Panc1 (cell line): ENCODE measurements at places on chromosomes 6 and 20.

DNA sequence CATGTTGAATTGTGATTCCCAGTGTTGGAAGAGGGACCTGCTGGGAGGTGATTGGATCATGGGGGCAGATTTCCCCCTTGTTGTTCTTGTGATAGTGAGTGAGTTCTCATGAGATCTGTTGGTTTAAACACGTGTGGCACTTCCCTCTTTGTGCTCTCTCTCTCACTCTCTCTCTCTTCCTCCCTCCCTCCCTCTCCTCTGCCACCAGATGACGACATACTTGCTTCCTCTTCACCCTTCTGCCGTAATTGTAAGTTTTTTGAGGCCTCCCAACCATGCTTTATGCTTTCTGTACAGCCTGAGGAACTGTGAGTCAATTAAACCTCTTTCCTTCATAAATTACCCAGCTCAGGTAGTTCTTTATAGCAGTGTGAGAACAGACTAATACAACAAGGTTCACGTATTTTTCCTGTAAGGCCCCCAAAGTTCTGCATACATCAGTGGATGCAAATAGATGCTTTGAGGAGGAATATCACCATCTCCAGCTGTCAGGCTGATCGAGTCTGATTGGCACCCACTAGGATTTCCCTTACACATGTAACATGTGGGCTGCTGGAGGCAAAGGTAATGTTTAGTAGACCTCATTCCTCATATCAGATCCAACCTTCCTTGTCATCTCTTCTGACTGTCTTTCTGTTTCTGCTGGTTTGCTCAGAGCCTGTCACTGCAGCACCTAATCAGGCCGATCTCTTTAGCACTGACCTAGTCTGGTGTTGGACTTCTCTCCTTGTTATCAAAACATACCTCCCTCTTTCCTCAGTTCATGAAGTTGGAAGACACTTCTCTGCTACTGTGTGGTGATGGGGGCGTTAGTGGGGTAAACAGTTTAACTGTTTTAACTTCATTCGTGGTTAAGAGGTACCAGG lies 54.3 kb upstream of the BACH2 start:
- DNase-seq = no peak
- peaks cover 6% of the 10 kb centered on the region; the same call in 1 of the 2 replicates for H3K27me3 ChIP-seq
- no peak overlapping the region for H3K4me3 ChIP-seq
- H3K27ac ChIP-seq = no peak overlapping the region

- no peaks in the 10 kb centered on the region for H3K27me3 ChIP-seq
- no peak overlapping the region for H3K4me3 ChIP-seq
- H3K36me3 ChIP-seq = no peaks in the 10 kb centered on the region
- H3K4me1 ChIP-seq = no peaks in the 10 kb centered on the region; the same call in 1 of the 2 replicates
- H3K27ac ChIP-seq = no peak overlapping the region
These were observed 242.5 kb downstream of the TTLL2 start for GRCh38 chr6:167567142-167568033.

DNA sequence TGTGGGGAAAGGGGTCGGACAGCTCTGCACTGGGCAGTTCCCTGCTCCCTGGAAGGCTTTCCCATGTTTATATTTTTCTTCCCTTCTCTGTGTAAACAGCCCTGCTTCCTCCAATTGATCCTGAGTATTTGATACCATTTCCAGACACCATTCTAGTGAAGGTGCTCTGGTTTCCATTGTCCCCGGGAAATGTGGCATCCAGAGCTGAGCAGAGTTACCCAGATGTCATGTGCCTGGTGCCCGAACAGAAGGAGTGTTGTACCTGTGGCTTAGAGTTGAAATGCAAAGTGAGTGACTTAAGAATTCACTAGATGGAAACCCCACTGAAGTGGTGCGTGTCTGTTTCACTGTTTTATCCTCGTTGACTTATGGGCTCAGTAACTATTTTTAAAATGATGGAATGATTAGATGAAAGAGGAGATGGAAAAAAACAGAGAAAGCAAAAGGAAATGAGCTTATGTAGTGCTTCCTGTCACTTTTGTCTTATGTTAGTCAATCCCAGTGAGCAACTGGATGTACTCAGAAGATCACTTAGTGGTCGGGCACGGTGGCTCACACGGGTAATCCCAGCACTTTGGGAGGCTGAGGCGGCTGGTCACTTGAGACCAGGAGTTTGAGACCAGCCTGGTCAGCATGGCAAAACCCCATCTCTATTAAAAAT lies 83.8 kb downstream of the SASH1 start:
- no peak overlapping the region for H3K4me3 ChIP-seq
- H3K36me3 ChIP-seq = no peaks in the 10 kb centered on the region
- H3K27me3 ChIP-seq = no peaks in the 10 kb centered on the region
- no peak overlapping the region for H3K27ac ChIP-seq
- no peak for DNase-seq
- H3K4me1 ChIP-seq = no peaks in the 10 kb centered on the region

- H3K4me3 ChIP-seq = no peak overlapping the region
- H3K4me1 ChIP-seq = no peaks in the 10 kb centered on the region
- H3K27ac ChIP-seq = no peak overlapping the region
- no peaks in the 10 kb centered on the region for H3K27me3 ChIP-seq
- DNase-seq = no peak
- no peaks in the 10 kb centered on the region for H3K36me3 ChIP-seq
These were observed 6.3 kb upstream of the TGM3 start for GRCh38 chr20:2289475-2289874.

DNA sequence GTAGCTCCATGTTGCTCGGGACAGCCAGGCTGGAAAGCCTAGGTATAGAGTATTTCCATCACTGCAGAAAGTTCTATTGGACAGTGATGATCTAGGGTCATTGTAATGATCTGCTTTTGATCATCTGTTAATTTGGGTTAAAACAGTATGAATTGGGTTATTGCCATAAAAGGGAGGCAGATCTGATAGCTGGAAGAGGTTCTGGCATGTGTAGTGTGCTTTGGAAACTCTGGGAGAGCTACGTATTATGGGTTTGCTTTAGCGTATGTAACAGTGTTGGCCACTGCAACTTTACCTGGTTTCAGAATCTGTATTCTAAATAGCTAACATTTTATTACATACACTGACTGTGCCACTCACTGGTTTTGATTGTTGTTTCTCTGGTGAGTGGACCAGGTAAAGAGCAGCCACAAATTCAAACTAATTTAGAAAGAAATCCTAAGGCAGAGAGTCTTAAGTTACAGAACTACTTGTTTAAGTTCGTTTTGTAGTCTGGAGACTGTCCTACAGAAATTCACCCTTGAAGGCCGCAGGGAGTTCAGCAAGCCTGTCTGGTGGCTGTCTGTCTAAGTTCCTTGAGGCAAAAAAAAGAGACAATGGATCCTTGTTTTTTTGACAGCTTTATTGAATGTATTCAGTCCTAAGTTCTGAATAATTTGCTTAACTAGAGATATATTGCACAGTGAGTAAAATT lies 300.3 kb downstream of the PRL start:
- no peak for DNase-seq
- H3K27me3 ChIP-seq = no peaks in the 10 kb centered on the region
- H3K36me3 ChIP-seq = no peaks in the 10 kb centered on the region

- no peaks in the 10 kb centered on the region for H3K27me3 ChIP-seq
- H3K4me1 ChIP-seq = peaks cover 3% of the 10 kb centered on the region; the same call in 1 of the 2 replicates
- H3K36me3 ChIP-seq = no peaks in the 10 kb centered on the region
- H3K4me3 ChIP-seq = no peak overlapping the region
These were observed 89.7 kb upstream of the EEF1E1 start for GRCh38 chr6:8192067-8192466.

DNA sequence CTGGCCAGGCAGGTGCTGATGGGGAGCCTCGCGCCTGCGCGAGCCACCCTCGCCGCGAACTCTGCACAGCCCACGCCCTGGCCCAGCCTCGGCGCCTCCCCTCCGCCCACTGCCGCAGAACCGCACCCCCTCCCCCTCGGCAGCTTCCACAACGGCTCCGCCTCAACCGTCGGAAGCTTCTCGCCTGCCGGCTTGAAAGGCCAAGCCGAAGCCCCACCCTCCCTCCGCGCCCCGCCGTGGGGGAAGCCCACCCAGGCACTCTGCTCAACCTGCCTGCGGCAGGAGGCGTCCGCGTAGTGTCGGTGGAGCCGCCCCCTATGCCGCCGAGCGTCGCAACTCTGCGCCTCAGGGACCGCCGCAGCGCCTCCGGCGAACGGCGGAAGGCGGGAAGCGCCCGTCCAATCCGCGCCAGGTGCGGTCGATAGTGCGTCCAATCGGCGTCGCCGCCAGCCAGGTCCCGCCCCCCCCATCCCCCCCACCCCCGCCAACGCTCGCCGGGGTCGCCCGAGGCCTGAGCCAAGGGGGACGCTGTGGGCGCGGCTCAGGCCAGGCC lies at the start of gene SYCP2:
TSS of gene SYCP2 (minus strand) at position 342 of the 553 bp plus-strand sequence. CDS start 11,224 bp downstream, outside the sequence.
- no peaks in the 10 kb centered on the region for H3K27me3 ChIP-seq
- H3K4me1 ChIP-seq = peaks cover 62% of the 10 kb centered on the region
- no peak for DNase-seq

- DNase-seq = no peak
- no peaks in the 10 kb centered on the region for H3K36me3 ChIP-seq
- no peaks in the 10 kb centered on the region for H3K27me3 ChIP-seq
- no peaks in the 10 kb centered on the region for H3K4me1 ChIP-seq
- no peak overlapping the region for H3K27ac ChIP-seq
These were observed 38.3 kb upstream of the CD2AP start for GRCh38 chr6:47439348-47439668.

DNA sequence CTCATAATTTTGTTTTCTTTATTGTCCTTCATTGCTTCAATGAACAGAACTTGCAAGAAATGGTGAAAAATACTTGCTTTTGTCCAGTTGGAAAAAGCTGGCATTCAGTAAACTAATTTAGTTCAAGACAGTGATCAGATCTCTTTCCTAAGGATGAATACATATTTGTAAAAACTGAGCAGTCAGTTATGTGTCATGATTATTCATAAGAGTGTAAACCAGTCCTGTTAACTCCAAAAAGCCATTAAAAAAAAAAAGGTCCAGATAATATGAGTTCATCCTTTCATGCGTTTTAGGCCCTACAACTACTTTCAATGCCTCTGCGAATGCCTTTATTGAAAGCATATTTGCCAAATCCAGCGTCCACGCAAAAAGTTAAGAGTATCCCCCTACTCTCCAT lies 609 bp downstream of the PGM3 start:
- H3K4me1 ChIP-seq = peaks cover 9% of the 10 kb centered on the region; the same call in 1 of the 2 replicates
- H3K36me3 ChIP-seq = peaks cover 14% of the 10 kb centered on the region
- no peak for DNase-seq
- no peaks in the 10 kb centered on the region for H3K27me3 ChIP-seq
- H3K27ac ChIP-seq = peak overlapping the region; percentile 81

DNA sequence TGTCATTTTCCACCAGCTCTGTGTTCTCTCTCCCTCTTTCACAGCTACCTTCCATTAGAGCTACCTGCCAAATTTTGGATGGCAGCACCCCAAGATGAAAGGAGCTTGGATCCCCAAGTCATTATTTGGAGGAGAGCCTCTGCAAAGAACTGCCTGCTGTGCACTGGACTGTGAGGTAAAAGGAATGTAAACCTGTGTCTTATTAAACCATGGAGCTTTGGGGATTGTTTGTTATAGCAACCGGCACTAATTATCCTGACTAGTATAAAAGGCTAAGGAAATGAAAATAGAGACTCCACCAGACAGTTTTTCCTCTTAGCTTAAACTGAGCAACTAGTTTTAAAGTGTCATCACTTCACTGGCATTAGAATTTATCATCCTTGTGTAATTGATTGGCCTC lies 191.6 kb upstream of the DTNBP1 start:
- H3K27ac ChIP-seq = no peak overlapping the region
- H3K4me1 ChIP-seq = no peaks in the 10 kb centered on the region
- H3K36me3 ChIP-seq = no peaks in the 10 kb centered on the region
- DNase-seq = no peak
- H3K27me3 ChIP-seq = peaks cover 2% of the 10 kb centered on the region; the same call in 1 of the 2 replicates

- DNase-seq = no peak
- no peak overlapping the region for H3K4me3 ChIP-seq
- peaks cover 28% of the 10 kb centered on the region for H3K4me1 ChIP-seq
- H3K27me3 ChIP-seq = no peaks in the 10 kb centered on the region
These were observed 117.0 kb downstream of the EPB41L2 start for GRCh38 chr6:130946076-130946475.

DNA sequence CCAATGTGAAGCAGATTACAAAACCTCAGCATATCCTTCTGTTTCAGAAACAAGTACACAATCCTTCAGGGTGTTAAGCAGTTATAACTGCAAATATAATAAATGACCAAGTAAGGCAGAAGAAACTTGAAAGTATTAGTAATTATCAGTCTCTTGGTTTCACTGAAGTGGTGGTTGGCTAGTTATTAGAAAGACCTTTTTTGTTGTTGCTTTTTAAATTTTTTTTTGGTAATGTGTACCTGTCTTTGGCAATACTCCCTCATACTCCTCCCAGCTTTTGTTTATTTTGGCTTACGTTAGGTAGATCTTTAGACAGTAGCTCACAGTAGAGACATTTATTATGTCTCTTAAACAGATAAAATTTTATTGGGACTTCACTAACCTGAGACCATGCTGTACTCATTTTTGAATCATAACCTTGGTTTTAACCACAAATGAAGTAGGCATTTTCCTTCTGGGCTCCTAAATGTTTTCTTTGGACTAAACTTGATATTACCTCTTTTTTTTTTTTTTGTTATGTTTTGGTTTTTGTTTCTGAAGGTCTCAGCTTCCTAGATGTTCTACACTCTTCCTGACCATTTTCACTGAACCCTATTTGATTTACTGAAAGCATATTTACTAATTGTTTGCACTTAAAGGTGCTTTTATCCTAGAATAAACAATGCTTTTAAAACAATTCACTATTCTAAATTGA lies 6.4 kb downstream of the CD2AP start:
- no peak overlapping the region for H3K4me3 ChIP-seq
- peaks cover 1% of the 10 kb centered on the region; the same call in 1 of the 2 replicates for H3K36me3 ChIP-seq
- DNase-seq = no peak
- H3K27ac ChIP-seq = 0 out of 2 replicates have a peak overlapping the region, but pooled peaks have one; percentile 18

DNA sequence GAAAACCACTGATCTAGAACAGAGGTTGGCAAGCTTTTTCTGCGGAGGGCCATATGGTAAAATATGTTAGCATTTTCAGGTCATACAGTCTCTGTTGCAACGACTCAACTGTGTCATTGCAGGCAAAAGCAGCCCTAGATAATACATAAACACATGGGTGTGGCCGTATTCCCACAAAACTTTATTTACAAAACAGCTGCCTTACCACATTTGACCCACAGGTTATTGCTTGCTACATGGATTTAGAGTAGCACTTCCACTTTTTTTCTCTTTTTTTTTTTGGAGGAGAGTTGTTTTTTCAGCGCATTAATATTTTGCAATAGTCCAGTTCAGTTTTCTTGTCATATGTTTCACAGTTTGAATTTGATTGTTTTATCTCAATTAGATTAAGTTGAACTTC lies 2.5 kb upstream of the IGF2R start:
- no peaks in the 10 kb centered on the region; the same call in 1 of the 2 replicates for H3K36me3 ChIP-seq
- H3K27ac ChIP-seq = no peak overlapping the region
- H3K4me1 ChIP-seq = peaks cover 10% of the 10 kb centered on the region; the same call in 1 of the 2 replicates

- H3K4me1 ChIP-seq = no peaks in the 10 kb centered on the region
- H3K27me3 ChIP-seq = peaks cover 34% of the 10 kb centered on the region
- H3K27ac ChIP-seq = no peak overlapping the region
- H3K36me3 ChIP-seq = no peaks in the 10 kb centered on the region
- no peak for DNase-seq
- H3K4me3 ChIP-seq = no peak overlapping the region
These were observed 39.2 kb downstream of the MYLIP start for GRCh38 chr6:16168121-16168520.
